Cerebellar nuclear complex (tissue), 1 donor: ENCODE measurements at places on chromosomes 1 and 21.

- no peak for DNase-seq
Measured at GRCh38 chr1:13948888-13949391, 249.0 kb downstream of the PRDM2 start.

- DNase-seq = no peak
Measured at GRCh38 chr1:109969146-109969829, 15.3 kb upstream of the AHCYL1 start.

- no peak for DNase-seq
Measured at GRCh38 chr1:24362982-24363614, 43.9 kb downstream of the GRHL3 start.

DNA sequence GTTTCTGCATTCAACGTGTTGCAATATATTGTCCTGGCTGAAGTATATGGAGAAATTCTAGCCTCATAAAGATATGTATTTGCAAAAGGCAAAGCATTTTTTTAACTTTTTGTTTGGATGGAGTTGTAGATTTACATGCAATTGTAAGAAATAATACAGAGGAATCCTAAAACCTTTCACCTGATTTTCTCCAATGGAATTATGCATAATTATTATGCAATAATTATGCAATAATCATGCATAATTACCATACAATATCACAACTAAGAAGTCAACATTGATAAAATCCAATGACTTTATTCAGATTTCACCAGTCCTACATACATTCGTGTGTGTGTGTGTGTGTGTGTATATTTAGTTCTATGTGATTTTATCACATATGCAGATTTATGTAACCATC, 7.5 kb upstream of the MAP3K21 start:
- no peak for DNase-seq

DNA sequence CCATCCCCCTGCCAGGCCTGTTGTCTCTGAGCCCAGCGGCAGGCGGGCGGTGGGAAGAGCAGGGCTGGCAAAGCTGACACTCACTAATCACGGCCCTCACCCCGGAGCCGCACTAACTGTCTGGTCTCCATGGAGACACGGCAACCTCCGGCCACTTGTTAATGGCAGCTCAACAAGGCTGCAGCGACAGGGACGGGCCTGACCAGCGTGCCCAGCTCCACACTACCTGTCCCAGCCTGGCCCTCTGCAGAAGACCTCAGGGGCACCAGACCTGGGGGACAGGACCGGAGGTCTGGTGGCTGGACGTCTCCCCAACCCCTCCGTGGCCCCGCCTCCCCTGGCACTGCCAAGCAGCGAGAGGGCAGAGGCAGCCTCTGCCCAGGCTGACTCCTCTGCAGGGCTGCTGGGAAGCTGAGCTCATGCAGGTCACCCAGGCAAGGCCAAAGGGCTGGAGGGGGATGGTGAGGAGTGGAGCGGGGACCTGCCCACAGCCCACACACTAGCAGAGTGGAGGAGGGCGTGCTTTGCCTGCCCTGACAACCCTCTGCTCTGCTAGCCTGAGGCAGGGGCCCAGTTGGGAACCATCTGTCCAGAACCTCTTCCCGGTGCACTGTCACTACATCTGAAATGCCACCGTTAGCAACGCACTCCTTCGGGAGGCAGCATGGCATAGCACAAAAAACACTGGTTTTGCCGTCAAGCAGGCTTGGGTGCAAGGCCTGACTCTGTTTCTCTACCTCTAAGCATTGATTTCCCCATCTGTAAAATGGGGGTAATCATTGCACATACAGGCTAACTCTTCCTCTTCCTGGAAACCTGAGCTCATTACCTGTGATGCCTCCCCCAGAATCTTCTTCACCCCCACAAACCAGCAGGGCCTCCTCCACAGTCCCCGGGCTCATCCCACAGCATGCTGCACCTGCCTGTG, 29.6 kb upstream of the WASF2 start:
- no peak for DNase-seq

DNA sequence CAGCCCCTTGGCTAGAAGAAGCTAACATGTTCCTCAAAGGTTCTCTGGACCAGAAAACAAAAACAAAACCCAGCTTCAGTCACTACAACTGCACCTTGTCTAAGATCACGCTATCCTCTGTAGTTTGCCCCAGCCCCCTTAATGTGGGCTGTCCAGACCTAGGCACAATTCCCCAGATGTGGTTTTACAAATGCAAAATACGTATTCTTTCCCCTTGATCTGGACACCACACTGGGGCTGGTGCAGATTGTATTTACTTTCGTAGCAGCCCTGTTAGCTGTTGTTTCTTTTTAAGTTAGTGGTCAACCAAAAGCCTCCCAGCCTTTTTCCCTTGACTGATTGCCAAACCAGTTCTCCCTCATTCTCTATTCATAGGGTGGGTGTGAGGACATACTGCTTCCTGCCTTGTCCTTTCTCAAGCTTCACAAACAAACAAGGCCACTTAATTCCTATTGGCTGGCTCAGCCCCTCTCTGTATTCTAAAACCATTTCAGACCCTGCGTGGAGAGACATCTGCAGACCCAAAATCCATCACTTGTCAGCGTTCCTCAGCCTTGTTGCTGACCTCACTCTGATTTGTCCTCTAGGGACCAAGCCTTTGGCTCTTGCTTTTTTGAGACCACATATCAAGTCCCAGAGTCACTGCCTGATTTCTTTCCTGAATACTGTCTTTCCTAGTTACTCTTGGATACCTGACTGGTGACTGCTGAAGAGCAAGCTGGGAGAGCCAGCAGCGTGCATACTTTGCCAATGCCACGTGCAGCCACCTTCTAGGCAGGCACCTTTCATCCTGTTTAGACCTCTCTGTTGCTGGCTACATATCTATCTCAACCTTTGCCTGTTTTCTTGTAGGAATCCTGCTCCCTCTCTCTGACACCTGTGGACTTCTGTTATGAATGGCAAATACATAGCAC, 96.4 kb upstream of the RAB3GAP2 start:
- DNase-seq = no peak

DNA sequence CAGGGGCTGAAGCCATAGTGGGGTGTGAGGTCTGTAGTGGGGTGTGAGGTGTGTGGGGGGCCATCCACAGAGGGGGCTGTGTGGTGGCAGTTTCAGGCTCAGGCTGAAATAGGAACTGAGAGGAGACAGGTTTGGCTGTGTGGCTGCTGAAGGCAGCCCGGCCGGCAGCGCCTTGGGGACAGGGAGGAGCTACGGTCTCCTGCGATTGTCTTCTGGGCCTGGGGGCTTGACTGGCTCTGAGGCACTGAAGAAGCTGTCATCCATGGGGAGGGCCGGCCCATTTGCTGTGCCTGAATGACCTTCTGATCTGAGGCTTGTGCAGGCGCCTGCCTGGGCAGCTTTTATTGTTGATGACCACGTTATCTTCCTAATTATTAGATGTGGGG, 10.0 kb upstream of the TTC34 start:
- DNase-seq = no peak
